NCI-H446 treated with DMSO at 0.1 percent for 48 hours (cell line): ENCODE measurements at places on chromosomes 11 and 22.

DNA sequence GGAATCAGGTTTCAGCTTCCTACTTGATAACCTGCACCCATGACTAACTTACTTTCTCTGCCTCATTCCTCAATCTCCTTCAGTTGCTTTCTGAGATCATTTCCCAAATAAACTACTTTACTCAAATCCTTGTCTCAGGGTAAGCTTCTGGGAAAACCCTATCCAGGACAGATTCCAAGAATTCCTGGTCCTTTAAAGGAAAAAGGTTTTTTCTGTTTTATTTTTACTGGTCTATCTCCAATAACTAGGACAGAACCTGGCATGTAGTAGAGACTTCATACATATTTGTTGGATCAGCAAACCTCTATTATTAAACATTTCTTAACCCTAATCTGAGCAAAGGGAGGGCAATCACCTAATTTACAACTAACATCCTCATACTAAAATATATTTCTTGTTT lies 910.5 kb upstream of the CHORDC1 start:
- DNase-seq, result no peak

DNA sequence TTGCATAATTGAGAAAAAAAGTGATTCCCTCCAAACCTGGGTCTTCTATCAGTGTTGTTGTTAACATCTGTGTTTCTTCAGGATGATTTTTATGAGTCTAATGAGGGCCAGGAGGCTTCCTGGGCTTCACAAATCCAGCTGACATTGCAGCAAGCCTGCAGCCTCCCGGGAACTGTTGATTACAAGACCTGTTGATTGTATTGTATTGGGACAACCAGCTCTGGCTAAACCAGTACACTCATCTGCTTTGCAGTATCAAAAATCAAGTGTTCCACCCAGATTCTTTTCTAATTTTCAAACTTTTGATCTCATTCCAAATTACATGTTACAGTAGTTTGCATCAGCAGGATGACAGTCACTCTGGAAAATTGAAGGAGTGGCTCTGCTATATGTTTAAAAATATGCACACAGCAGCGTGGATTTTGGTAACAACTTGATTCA lies 16.1 kb upstream of the PRSS23 start:
- DNase-seq, result no peak

DNA sequence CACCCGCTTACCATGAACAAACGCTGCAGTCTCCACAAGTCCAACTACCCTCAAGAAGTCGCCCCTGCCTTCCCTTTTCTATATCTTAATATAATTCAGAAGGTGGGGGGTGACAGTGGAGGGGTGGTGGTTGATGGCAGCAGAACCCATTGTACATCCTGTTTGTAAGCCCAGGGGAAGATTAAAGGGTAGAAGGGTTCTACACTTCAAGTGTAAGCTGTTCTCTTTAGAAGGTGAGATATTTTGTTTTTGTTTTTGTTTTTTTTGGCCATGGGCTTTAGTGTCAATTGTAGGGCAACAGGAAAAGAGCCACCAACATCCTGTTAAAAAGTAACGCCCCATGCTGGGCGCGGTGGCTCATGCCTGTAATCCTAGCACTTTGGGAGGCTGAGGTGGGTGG lies 34.9 kb upstream of the RRAS2 start:
- no peak for DNase-seq

DNA sequence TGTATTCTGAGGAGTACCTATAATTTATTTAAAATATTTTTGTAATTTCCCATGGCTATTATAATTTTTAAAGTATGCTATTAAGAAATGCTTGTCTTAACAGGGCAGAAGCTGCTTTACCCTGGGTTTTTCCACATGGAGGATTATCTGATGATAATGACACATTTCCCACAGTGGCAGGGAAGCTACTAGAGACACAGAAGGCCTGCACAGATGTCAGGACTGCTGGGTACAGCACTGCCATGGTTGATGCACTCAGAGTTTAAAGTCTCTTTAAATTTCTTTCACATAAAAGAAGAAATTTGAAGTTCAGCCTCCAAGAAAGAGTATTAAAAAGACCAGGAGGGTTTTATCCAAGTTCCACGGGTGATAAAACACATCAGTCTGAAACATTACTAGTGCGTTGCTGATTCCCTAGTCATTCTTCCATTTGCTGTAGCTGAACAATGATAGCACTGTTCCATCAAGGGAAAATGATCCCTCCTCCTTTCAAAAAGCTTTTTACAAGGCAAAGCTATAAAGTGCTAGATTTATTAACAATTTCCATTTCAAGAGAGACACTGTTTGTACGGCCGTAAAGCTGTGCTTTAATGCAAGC lies 363.0 kb downstream of the CNTN5 start:
- DNase-seq, result no peak

- no peak for DNase-seq
Observed at GRCh38 chr22:45130891-45131290, 32.8 kb upstream of the NUP50 start.

GRCh38 chr22:19995611-19996339 lies 20.8 kb downstream of the ARVCF start:
- no peak for DNase-seq

- DNase-seq, result no peak
Observed at GRCh38 chr11:5605849-5606248, 9.4 kb downstream of the TRIM6 start.

- DNase-seq, result no peak
Observed at GRCh38 chr11:89502301-89502700, 11.1 kb upstream of the NOX4 start.

DNA sequence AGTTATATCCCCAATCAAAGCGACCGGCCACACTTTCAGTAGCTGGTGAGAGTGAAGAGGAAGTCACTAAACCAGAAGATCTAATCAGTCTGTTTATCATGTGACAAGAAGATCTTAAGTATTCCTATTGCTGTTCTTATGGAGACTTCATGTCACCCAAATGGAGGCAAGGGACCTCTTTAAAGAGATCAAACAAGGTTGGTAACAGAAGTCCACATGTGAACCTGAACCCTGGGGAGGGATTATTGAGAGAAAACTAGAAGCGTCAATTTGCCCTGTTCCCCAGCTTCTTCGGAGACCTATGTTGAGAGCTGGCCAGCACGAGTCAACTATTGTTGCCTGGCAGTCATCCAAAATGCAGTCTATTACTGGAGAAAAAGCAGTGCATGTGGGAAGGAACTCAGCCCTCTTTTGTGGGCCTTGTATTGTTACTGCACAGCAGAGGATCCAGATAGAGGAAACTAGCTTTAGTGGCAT lies 76.9 kb upstream of the CTSC start:
- DNase-seq, result peak; percentile 35

DNA sequence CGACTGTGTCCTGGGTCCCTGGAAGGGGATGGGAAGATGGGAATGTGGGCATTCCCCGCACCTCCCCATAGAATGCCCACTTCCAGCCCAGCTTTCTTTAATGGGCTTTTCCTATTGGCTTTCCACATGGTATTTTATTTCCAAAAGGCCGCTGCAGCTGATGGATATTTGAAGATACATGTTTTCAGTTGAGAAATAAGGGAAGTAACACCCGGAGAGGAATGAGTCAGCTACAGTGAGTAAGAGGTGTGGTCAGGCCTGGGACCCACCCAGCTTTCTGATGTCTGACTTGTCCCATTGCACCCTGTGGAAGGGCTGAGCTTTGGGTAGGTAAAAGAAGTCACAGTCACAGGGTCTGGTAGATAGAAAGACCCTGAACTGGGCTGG lies 476.9 kb downstream of the MIAT start:
- DNase-seq, result no peak

- no peak for DNase-seq
Observed at GRCh38 chr22:17201285-17201945, 17.8 kb downstream of the ADA2 start.
